ENCODE measurements at places on chromosomes 1 and 21.
A peak's percentile ranks its signal among the peaks of the same experiment; 100 is the strongest.

- DNase-seq, result peak; percentile 27
These were observed 22.4 kb downstream of the TCP10L start for GRCh38 chr21:32562915-32563314.

DNA sequence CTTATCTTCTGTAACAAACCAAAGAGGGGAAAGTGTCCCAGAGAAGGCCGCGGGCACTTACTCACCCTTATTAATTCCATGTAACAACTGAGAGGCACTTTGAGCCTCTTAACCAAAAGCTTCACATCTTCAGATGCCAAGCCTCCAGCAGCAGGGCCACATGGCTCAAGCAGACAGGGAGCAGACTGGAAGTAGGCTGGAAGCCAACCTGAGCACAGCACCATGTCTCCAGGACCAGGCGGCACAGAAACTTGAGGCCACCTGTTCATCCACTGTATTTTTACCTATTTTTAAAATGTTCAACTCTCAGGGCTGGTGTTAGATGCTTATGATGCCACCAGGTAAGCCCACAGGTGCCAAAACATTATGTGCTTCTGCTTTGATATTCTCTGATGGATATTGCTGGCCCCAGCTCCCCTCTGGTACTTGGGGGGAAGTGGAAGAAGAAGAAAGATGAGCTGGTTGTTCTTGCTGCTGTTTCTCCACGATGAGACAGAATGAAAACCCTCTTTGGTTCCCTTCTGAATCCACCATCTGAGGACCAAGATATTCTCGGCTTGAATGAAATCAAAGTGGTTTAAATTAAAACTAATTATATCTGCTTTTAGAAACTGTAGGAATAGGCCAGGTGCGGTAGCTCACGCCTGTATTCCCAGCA is 30.6 kb upstream of the SDE2 start:
- no peak for DNase-seq

DNA sequence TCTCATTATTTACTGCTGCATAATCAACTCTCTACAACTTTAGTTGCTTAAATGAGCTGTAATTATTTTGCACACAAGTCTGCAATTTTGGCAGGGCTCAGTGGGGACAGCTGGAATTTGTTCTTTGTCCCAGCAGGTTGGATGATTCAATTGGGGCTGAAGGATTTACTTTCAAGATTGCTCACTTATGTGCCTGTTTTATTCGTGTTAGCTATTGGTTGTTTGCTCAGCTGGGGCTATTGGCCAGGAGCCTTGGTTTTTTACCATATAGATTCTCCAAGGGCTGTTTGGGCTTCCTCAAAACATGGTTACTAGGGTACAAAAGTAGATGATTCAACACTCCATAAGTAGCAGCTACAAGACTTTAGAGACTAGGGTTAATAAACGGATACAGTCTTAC is 13.4 kb downstream of the OR10R2 start:
- no peak for DNase-seq

DNA sequence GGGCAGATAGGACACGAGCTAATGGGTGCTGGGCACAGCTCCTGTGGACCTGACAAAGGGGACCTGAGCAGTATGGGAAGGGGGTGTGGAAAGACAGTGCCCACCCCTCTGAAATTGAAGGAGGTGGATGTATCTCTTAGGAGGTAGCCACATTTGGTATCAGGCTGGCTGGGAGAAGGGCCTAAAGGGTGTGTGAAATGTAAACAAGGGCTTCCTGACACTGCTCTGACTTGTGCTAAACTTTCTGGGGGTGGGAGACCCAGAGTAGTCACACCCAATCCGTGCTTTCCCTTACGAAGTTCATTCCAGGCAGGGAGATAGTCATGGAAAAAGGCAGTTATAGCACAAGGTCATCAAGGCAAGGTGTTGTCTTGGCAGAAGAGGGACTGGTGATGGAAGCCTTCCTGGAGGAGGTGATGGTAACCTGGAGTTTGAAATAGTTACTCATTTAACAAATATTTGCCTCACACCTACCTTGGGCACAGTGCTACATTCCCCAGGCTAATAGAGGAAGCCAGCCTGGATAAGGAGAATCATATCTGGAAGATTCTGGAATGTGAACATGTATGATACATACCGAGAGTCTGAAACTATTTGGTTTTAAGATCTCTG is 5.3 kb upstream of the CCDC24 start:
- no peak for DNase-seq

DNA sequence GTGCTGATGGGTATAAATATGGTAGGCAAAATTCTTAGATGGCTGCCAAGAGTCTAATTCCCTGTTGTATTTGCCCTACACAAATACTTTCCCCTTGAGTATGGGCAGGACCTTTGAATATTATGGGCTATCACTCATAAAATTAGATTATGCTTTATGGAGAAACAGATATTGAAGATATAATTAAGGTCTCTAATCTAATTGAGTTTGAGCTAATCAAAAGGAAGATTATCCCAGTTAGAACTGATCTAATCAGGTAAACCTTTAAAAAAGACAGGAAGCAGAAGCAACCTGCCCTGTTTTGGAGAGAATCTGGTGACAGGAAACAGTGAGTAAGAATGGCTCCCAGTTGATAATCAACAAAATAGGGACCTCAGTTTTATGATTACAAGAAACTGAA is 609.0 kb upstream of the PRMT6 start:
- no peak for DNase-seq

- no peak for DNase-seq
These were observed 1.8 kb upstream of the SLC19A2 start for GRCh38 chr1:169487561-169487960.

GRCh38 chr1:56904663-56905397 is 50.2 kb downstream of the C8A start:
- DNase-seq, result peak; percentile 28

DNA sequence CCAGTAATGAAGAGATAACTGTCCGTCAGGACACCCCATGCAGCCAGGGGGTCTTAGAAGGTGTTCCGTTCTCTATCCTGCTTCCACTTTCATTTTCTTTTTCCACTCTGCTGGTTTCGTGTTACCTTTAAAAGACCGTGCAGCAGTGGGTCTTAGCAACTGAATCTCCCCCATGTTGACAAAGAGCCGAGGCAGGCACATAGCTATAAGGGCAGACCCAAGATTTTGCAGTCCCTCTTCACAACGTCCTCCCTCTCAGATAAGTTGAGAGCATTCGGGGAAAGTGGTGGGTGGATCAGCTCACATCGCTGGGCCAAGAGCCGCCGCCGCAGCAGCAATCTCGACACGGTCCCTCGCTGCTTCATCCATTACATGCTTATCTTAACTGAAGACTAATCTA is 355.5 kb downstream of the LMO4 start:
- DNase-seq, result peak; percentile 48

- no peak for DNase-seq
These were observed 21.8 kb downstream of the TENT5C start for GRCh38 chr1:117627546-117628130.

- no peak for DNase-seq
These were observed 248.1 kb upstream of the DEPDC1 start for GRCh38 chr1:68745011-68745410.

GRCh38 chr1:169696273-169697100 is 14.9 kb downstream of the SELL start:
- DNase-seq, result no peak

- DNase-seq, result no peak
These were observed 58.4 kb upstream of the LGALS8 start for GRCh38 chr1:236465231-236465958.

GRCh38 chr1:17704176-17704575 is 51.0 kb upstream of the ACTL8 start:
- no peak for DNase-seq

DNA sequence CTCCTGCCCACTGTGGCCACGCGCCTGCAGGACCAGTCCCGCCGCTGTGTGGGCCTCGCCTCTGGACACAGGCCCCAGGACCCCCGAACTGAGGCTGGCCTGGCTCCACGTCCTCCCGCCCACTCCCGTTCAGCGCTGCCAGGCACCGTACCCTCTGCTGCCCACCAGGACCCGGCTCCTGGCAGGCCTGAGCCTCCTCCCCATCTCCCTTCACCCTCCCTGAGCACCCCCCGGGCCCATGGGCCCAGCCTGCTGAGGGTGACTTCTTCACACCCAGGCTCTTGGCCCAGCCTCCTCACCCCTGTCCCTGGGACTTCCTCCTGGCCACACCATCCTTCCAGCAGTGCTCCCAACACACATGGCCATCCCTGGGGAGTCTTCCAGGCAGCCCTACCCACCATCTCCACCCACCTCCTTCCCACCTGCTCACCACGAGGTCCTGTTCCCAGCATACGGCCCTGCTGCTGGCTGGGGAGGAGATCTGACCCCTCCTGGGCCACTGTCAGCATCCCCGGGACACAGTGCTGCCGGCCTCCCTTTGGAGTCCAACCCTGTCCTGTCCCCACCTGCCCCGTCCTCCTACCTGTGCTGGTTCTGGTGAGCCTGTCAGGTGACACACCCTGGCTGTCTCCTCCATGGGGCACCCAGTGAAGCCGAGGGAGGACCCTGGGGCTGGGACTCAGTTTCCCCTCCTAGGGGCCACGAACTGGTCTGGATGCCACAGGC is 53.7 kb downstream of the SLX9 start:
- DNase-seq, result no peak

GRCh38 chr1:226831953-226832352 is 38.5 kb upstream of the PSEN2 start:
- DNase-seq, result no peak

- no peak for DNase-seq
These were observed 1.7 kb upstream of the ZBTB18 start for GRCh38 chr1:244049162-244050013.

DNA sequence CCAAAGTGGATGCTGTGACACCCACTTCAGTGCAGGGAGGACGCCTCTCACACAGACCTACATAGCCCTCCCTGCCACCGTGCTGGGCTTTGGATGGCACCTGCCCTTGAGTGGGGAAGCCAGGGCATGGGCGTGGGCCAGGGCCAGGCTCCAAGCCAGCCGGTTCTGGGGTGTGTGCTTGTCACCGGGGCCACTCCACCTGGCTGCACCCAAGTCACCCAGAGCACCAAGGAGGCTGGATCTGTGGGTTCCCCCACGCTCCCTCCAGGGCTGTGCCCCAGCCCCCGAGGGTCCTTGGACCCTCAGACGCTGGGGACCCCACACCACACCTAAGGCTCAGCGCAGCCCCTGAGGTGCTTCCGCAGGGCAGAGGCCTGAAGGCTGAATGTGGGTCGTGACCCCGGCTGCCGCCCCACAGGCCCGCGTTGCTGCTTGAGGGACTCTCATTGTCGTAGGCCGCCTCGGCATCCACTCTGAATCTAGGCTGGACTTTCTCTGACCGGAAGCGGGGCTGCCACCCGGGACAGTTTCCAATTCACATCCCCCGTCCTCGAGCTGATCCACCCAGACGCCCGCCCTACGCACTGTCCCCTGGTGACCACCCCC is 1.5 kb downstream of the MXRA8 start:
- no peak for DNase-seq

DNA sequence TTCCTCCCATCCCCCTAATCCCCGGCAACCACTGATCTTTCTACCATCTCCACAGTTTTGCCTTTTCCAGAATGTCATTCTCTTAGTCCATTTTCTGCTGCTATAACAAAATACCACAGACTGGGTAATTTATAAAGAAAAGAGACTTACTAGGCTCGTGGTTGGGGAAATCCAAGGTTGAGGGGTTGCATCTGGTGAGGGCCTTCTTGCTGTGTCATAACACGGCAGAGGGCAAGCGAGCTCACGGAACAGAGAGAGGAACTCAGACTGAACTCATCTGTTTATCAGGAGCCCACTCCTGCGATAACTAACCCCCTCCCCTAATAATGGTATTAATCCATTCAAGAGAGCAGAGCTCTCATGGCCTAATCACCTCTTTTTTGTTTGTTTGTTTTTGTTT is 52.0 kb downstream of the RUNX3 start:
- no peak for DNase-seq

DNA sequence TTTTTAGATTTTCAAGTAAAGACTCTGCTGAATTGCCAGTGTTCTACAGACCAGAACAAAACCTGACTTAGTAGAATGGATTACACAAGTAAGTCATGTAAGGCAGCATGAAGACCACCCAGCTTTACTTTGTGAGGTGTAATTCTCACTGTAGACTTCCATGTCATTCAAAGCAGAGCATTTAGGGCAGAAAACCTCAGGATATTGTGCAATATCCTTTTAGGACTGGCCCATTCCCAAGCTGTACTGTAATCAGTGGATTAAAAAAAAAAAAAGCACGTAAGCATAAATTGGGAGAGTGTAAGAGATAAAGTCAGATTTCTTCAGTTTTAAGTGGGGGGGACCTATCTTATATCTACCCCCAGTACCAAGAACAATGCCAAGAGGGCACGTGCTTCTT is 380.5 kb upstream of the PRMT6 start:
- peak; percentile 62 for DNase-seq

DNA sequence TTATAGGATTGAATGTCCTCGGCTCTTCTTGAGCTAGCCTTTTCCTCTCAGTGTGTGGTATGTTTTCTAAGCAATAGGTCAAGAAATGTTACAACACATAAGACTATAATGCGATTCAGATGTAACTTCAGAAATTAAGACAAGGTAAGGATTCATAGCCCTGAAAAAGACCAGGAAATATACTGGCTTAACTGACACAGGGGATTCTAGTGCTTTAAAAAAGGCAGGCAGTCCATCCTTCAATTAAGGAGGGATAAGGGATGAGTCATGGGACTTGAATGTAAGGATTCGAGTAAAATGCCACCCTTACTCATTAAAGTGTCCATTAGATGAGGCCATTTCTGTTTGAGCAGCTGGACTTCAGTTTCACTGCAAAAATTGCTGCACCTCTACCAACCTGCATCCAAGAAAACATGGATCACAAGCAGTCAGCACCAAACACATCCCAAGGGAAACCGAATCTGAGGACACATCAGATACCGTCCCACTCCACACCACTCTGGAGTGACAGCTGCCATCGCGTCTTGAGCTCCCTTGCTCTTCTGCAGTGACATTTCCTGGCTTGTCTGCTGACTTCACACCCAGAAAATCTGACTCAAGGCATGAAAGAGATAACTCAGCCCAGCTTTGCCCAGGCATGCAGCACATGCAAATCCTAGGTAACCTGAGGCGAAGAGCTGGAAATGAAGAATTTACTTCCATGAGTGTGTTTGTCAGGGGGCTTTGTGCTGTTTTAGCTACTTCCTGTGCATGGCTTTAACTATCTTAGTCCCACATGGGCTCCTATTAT is 37.8 kb downstream of the NGF start:
- DNase-seq, result no peak

DNA sequence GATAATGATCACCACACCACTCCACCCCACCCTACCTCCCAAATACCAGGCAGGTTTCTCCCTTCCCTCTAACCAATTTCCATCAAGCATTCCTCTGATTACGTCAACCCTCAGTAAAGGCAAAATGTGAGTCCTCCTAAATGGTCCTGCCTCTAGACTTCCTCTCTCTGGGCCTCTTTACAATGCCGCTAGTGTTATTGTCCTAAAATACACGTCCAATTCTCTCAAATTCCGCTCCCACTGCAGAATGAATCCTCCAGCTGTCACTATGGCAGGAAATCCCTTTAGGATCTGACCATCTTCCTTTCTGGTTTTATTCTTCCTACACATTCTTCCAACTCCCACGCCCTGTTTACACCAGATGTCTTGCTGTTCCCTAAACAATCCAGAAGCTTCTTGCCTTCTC is 68.7 kb downstream of the DEGS1 start:
- DNase-seq, result no peak
